ENCODE measurements at places on chromosomes 12 and 14.

DNA sequence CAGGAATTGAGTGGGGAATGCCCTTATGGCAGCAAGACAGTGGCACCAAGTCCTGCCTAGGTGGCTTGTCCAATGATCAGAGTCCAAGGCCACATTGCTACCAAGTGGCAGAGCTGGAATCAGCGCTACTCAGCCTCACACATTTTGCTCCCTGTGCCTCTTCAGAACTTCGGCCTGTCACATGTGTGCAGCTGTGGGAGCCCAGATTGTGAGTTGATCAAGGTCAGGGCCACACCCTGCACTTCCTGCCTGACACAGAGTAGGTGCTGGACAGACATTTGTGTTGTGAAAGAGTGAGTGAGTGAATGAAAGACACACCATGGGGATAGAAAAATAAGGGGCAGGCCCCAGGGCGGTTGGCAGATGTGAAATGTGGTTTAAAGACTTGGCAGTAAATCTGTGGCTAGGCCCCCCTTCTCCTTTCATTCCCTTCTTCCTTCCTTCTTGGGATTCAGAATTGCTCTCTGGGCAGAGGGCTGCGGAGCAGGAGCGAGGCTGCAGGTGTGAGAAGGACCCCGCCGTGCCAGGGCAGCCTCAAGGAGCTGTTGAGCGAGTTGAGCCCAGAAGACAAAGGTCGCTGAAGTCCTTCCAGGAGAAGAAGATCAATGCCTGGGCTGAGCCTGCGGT is 83.5 kb downstream of the SLC25A47 start:
- DNase-seq = no peak

DNA sequence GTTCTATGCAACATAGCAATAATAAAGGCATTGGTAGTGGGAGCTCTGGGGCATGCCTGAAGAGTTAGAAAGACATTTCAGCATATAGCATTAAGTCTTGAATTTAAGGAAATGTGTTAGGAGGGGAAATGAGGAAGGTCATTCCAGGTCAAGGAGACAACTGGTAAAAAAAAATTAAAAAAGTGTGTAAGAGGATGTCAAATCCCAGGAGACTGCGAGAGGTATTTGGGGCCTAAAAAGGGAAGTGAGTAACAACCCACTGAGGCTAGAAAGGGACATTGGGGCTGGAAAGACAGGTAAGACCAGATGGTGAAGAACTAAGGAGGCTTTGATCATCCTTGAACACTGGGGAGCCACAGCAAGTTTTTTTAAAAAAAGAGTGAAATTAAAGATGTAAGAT is 152.9 kb downstream of the SLC25A21 start:
- no peak for DNase-seq

- no peak for DNase-seq
Observed at GRCh38 chr12:20514598-20514997, 146.3 kb downstream of the PDE3A start.

DNA sequence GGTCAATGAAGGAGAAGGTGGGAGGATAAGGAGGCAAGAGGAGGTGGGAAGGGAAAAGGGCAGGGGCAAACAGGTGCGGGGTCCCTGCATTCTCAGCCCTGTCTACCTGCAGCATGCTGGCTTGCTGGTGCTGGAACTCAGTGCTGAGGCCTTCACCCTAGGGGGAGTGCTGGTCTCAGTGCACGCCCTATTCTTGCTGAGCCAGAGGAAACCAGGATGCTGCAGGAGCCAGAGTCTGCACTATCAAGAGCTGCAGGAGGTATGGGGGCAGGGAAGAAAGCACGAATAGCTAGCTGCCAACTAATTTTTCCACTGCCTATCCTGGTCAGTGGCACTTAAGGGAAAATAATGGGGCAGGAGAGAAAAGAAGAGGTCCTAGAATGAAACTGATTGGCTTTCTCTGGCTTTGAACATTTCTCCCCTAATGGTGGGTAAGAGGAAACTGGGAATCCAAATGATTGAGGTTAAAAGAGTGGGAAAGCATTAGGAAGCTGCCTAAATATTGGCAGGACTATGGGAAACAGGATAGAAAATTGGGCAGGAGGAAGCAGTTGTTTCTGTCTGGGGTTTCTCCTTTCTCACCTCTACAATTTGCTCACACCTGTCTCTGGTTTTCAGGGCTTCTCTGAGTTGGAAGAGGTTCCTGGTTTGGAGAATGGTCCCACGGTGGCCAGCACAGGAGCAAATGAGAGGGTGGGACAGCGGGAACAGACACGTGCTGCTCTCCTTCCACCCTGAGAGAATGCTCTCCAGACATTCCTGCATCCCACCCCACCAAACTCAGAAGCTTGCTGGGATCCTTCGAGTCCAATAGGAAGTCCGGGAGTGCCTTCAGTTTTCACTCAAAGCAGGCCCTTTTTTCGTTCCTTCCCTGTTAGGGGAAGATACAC is 1.9 kb downstream of the TMEM253 start:
- DNase-seq = no peak

GRCh38 chr12:123767613-123768012 is 5.5 kb downstream of the DNAH10 start:
- DNase-seq = no peak

- DNase-seq = no peak
Observed at GRCh38 chr14:102544046-102544746, 34.6 kb upstream of the ANKRD9 start.
